ENCODE measurements at places on chromosomes 4 and X.

- peak; percentile 23 for DNase-seq
These were observed 37.9 kb downstream of the RELL1 start for GRCh38 chr4:37648084-37648817.

GRCh38 chrX:2703991-2704369 is 12.9 kb downstream of the CD99 start:
- peak; percentile 46 for DNase-seq

DNA sequence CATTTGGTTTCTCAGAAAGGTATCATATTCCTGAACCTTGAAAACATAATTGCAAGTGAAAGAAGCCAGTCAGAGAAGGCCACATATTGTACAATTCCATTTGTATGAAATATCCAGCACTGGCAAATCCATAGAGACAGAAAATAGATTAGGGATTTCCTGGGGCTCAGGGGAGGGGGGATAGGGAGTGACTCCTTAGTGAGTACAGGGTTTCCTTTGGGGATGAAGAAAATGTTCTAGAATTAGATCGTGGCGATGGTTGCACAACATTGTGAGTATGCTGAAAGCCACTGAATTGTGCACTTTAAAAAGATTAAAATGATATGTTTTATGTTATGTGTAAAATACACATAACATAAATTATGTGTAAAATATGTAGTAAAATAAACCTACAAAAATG is 10.3 kb downstream of the XPNPEP2 start:
- DNase-seq = no peak

GRCh38 chrX:55109306-55109705 is 20.5 kb downstream of the PAGE2 start:
- DNase-seq = no peak

GRCh38 chr4:87260477-87260876 is 40.1 kb upstream of the KLHL8 start:
- no peak for DNase-seq

DNA sequence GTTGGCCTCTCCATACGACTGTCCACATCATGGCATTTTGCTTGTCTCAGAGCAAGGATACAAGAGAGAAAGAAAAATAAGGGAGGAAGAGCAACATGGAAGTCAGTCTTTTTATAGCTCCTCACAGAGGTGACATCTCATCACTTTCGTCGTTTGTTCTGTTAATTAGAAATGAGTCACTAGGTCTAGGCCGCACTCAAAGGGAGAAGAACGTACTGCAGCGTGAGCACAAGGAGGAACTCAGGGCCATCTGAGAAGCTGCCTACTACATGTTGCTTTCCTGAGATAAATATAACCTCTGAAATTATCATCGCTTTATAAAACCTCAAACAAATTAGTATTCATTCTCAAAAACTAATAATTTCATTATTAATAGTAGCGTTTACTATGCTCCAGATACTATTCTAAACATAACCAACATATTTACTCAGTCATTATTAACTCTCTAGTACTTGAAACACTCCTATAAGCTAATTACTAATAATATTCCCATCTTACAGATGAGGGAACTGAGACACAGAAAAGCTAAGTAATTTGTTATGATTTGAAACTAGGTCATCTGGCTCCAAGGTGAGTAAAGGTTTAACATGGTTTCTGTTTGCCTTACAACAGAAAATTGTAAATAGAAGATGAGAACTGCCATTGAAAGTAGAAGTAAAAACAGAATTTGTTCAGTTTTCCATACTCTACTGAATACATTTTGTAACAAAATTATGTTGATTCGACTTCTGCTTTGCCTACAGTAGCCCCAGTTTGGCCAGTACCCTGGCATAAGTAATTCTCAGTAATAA is 213.2 kb upstream of the UGT8 start:
- no peak for DNase-seq

DNA sequence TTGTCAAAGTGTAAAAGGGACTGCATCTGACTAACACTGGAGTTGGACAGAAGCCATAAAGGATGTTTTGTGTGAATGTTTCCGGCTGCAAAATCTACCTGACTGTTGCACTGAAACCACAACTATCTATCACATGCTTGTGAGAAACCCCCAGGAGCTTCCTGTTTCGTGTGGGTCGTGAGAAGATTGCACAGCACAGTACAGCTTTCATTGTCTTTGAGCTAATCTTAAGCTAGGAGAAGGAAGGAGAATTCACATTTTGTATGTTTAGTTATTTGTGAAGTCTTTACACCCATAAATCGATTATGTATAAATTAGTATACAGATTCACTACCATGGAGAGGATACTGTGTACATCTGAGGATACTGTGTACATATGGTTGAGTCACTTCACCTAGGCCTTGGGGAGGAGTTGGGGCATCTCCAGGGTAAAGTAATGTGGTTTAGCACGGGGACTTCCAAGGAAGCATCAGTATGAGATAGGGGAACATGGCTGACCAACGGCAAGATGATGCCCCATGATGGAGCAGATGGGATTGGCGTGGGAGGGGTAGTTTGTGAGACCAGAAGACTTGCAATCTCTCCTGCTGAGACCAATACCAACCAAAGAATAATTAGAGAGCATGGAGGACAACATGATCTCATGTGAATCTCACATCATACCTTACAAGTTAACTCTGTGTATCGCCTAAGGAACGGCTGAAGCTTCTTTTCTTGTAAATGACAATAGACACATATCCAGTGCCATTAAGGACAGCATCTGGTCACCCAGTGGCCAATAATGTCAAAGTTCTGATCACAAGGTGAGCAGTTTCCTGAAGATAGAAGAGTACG is 43.1 kb upstream of the FAM9C start:
- no peak for DNase-seq

DNA sequence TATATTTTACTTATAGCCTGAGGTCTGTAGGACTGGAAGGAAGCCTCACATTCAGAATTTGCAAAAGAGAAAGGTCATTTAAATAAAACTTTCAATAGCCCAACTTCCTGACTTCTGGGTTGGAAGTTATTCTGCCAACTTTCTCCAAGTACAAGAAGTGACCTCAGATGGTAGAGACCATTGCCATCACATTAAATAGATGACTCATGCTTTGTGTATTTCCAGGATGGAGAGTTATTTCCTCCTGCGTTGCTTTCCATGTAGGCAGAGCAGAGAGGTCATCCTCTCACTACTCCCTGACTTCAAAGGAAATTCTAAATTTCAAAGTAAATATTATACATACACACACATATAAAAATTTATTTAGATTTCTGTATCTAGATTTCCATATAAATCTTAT is 73.0 kb upstream of the NR3C2 start:
- DNase-seq = no peak

DNA sequence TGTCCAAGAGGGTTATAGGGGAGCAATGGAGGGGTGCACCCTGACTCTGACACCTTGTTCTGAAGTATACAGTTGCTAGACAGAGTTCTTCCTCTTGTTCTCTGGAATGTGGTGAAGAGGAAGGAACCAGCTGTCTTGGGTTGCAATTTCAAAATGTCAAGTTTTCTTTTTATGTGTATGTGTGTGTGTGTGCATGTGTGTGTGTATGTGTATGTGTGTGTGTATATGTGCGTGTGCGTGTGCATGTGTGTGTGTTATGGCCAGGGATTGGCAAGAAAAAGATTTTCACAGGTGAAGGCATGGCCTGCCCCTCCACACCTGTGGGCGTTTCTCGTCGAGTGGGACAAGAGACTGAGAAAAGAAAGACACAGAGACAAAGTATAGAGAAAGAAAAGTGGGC is 81.6 kb upstream of the ADGRA3 start:
- no peak for DNase-seq

DNA sequence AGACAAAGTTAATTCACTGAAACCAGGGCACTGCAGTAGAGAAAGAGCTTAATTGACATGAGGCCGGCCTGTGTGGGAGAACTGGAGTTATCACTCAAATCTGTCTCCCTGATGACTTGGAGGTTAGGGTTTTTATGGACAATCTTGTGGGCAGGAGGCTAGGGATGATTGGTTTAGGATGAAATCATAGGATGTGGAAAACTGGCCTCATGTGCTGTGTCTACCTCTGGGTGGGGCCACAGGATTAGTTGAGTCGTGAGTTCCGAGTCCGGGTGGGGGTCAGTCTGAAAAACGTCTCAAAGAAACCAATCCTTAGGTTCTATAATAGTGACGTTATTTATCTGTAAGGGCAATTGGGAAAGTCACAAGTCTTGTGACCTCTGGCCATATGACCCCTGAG is 68.1 kb downstream of the UCHL1 start:
- DNase-seq = no peak

GRCh38 chrX:154515090-154515965 is 704 bp downstream of the FAM3A start:
- no peak for DNase-seq

DNA sequence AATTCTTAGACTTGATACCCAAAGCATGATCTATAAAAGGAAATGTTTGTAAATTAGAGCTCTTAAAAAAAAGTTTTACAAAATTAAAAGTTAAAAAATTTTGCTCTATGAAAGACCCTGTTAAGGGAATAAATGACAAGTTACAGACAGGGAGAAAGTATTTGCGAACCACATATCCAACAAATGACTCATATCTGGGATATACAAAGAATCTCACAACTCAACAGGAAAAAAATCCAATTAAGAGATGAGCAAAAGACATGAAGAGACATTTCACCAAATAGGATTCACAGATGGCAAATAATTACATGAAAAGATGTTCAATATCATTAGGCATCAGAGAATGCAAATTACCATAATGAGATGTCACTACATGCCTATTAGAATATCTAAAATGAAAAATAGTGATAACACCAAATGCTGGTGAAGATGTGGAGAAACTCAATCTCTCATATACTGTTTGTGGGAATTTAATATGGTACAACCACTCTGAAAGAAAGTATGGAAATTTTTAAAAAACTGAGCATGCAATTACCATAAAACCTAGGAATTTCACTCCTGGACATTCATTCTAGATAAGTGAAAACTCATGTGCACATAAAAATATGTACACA is 100.8 kb upstream of the EOLA2 start:
- DNase-seq = no peak

- no peak for DNase-seq
These were observed 143.3 kb upstream of the KCNIP4 start for GRCh38 chr4:22091906-22092305.

GRCh38 chr4:187304133-187304532 is 580.5 kb upstream of the FAT1 start:
- no peak for DNase-seq

GRCh38 chr4:12897954-12898353 is 586.2 kb downstream of the RAB28 start:
- no peak for DNase-seq

DNA sequence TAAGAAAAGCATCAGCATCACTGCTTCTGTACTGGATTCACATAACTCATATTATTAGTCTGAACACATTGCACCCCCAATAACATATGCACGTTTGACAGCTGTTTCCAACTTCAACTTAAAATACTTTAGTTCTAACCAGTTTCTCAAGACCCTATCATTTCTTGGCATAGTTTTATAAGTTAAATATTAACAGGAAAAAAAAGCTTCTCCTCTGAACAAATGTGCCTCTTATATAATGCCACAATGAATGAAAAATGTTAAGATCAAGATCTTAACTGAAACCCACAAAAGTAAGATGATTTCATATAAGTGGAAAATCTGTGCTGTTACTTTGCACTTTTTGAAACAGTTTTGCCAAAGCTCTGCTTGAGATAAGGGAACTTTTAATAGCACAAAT is 652.8 kb upstream of the FAM241A start:
- DNase-seq = no peak

DNA sequence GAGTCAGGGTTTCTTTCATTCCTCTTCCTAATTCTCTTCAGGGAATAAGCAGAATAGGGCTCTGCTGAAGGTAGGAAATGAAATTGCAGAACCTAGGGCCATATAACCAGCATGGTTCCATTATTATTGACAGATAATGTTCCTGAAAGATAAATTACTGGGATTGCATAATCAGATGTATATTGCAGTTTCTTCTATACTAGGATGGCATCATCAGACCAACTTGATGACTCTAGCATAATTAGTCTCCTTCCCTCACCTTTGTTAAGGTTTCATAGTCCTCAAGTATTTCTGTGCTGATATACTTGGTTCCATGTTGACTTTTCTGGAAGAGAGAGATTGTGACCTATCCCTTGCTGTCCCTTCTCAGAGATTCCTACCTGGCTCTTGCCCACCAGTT is 492.3 kb upstream of the LCORL start:
- DNase-seq = no peak

DNA sequence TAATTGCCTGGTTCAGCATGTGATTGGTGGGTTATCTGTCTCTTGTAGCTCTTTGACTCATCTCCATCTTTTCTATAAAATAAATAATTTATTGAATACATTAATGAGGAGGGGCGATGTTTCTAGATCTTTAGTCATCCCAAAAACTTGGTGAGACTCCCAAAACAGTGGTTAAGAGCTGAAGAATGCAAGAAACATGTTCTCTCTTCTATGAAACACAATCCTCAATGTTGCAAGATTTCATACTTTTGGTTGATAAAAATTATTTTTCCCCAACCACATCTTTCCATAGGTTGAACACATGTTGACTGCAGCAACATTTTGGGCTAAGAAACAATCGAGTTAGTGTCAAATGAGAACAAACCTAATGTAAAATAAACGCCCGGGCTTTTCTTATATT is 1.2 kb upstream of the TMEM47 start:
- DNase-seq = no peak

DNA sequence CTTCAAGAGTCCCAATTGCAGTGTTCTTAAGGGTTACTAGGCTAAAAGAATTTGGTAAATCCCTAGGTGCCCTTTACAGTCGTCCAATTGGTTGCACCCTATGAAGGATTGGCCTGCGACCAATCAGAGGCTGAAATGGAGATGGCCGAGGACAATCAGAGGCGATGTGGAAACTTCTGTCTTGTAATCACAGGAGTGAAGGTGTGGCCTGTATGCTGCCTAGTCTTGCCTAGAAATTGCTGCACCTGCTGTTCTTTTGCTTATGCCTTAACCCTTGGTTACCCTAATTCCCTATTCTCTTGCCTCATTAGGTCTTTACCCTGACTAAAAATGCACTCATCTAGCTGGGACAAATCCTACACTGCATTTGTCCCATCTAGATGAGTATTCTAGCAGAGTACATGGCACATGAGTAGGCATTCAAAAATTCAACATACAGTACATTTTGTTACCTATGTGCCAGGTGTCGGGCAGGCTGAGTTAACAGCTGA is 1.0 kb upstream of the DCK start:
- no peak for DNase-seq

GRCh38 chrX:103404231-103405008 is 28.1 kb downstream of the BEX3 start:
- peak; percentile 20 for DNase-seq

All from Ammon's horn (tissue), 1 donor.